ENCODE measurements at places on chromosomes 5 and 9.

DNA sequence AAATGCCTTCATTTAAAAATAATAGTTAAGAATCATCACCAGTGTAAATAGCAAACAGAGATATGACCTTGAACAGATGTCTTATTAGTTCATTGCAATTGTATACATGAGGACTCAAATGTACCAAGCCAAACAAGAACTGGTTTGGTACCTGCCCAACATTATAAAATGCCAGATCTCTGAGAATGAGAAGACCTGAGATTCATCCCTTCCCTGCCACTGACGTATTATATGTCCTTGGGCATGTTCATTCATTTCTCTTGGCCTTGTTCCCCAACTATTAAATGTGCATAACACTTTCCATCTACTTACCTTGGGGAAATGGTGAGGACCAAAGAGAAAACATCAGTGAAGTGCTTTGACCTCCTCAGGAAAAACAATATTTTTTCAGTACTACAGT is 33.6 kb upstream of the ERBIN start:
- no peak for DNase-seq

DNA sequence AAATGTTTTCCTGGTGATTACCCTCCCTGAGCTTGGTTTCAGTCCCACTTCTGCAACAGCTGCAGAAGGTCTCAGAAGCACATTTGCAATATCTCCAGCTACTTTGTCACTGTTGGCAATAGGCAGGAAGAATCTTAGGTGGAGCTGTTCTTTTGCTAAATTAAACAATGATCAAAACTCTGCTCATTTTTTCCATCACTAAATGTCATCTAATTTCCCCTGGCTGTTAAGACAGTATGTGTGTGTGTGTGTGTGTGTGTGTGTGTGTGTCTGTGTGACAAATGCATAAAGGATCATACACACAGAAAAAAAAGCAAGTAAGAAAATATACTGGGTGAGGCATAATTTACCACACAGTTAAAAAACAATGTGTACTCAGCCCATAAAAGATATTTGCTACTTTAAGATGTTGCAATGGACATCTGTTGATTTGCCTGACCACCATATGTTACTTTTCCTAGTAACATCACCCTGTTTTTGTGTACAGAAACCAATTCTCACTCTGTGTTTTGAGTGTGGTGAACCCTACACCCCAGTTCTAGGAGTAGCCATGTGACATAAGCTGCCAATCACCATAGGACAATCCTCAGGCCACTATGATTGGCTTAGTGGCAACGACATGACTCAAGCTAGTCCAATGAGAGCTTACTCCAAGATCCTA is 572.6 kb upstream of the CLINT1 start:
- DNase-seq: no peak

GRCh38 chr5:36161361-36161760 is 9.4 kb downstream of the SKP2 start:
- no peak for DNase-seq

- no peak for DNase-seq
Measured at GRCh38 chr5:91255396-91256141, 127.5 kb downstream of the ARRDC3 start.

DNA sequence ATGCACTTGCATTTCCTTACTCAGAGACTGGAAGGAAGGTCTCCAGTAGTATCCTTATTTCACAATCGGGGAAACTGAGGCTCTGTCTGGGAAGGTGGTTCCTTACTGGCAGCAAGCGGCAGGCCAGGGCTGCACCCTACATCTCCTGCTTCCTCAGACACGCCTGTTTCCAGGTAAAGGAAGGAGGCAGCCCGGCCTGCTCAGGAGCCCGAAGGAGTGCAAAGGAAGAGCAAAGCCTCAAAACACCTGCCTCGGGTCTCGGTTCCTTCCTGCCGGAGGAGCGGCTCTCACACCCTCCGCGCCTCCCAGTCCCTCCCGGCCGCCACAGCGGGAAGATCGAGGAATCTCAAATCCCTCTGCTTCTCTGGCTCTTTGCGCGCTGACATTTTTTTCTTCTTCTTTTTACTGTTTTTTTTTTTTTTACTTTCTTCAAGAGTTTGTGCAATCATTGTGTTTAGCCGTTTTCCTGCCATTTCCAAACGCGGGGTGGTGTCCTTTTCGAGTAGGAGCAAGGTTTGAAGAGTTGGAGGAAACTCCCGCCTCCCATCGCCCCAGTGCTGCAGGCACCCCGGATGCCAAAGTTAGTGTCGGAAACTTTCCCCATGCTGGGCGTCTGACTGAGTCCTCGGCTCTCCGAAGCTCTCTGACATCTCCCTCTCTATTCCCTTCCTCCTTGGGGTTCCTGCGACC is 1.0 kb downstream of the GGTA1 start:
- no peak for DNase-seq

DNA sequence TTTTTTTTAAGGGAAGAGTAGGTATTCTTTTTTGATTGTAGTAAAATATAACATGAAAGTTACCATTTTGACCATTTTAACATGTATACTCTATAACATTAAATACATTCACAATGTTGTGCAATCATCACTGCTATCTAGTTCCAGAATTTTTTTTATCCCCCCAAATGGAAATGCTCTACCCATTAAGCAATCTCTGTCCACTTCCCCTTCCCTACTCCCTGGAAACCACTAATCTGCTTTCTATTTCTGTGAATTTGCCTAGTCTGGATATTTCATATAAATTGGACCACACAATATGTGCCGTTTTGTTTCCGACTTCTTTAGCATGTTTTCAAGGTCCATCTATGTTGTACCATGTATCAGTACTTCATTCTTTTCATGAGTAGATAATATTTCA is 429.5 kb downstream of the TLE1 start:
- DNase-seq: no peak

- no peak for DNase-seq
Measured at GRCh38 chr5:125465703-125466102, 719.3 kb upstream of the ZNF608 start.

- DNase-seq: no peak
Measured at GRCh38 chr5:59693492-59694309, 199.8 kb downstream of the PDE4D start.

GRCh38 chr5:82512025-82512424 is 233.9 kb upstream of the RPS23 start:
- peak; percentile 7 for DNase-seq

DNA sequence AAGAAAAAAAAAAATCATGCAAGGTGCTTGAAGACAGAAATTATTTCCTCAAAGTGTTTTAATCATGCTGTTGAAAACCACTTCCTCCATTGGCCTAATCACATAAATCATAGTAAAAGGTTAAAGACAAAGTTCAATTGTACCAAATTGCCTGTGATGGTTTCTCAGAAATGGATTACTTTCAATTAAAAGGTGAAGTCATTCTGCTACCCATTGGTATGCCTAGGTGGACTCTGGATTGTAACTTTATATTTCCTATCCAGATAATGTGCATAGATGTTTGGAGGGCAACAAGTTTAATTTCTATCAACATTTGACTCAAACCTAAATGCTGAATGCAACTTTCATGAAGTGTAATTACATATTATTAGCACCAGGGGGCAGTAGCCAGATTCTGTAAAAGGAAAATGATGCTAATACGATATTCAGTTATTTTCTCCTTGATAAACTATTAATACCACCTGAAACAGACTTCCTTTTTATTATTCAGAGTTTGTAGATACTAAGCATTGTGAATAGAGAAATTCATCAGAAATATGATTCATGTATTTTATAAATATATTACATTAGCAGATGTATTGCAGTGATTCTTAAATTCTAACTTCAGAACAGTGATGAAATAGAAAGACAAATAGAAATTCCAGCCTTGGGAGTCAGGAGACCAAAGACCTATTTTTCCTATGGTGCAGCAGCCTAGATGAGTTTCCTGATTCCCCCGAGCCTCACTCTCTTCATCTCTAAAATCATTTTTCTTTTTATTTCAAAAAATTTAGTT is 148.2 kb downstream of the CAAP1 start:
- peak; percentile 18 for DNase-seq

All from CD4-positive, alpha-beta T cell treated with Interleukin-17A for 1 hour (primary cell).